ENCODE measurements at places on chromosomes 1 and 21. TPM values are rescaled to one million over a fixed set of nuclear protein-coding genes. Genes with fewer than 3 reads are reported as not detected.
A peak's percentile ranks its signal among the peaks of the same experiment; 100 is the strongest.

IFNGR2 gene
- 37.8 TPM for total RNA-seq

CYP4A22 gene
- not detected for total RNA-seq

TMEM183A gene
- 119 TPM for total RNA-seq

DNA sequence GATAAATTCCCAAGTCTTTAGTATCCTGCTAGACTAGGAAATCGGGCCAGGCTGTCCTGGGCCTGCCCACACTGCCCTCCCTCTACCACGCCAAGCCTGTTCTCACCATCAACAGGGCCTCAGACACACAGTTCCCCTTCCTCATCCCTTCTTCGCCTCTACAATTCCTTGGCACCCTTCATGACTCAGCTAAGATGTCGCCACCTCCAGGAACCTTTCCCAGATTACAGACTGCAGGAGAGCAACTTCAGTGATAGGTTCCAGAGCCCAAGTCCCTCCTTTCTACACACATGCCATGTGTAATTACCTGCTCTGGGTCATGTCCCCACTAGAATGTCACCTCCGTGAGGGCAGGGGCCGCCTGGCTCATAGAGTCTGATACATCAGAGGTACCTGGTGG lies 3.3 kb downstream of the RIMS3 start:
- no peaks in the 10 kb centered on the region for H3K36me3 ChIP-seq
- H3K27me3 ChIP-seq = no peaks in the 10 kb centered on the region
- no peak for DNase-seq
- no peak overlapping the region for H3K4me3 ChIP-seq
- H3K4me1 ChIP-seq = peaks cover 5% of the 10 kb centered on the region

DNA sequence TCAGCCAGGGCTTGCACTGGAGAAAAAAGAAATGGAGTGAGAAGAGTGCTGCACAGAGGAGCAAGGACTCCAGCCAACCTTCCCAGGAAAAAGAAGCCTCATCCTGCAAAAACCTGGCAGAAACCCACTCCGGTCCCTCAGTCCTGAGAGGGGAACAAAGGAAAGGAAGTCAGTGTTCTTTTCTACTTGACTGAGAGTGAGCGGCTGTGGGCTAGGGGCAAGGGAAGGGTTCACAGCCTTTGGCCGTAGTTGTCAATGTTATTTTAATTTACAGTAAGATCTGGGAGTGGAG lies 8.9 kb upstream of the GOLT1A start:
- DNase-seq = no peak
- H3K36me3 ChIP-seq = peaks cover 21% of the 10 kb centered on the region
- H3K4me3 ChIP-seq = no peak overlapping the region
- H3K27ac ChIP-seq = no peak overlapping the region

DNA sequence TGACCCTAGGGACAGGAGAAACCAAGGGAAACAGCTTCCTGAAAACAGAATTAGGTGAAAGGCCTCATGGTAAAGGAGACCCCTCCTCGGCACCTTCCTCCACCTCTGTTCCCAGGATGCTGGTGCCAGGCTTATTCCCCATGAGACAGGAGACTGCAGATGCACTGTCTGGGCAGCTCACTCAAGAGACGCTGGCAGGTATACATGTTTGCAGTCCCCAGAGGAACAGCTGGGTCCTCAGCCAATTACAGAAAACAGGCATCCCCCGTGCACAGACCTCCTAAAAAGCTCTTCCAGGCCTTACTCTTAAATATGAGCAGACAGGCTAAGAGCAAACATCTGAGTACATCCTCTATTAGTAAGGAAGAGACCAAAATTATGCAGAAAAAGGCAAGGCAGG lies 6.5 kb downstream of the CCSAP start:
- no peaks in the 10 kb centered on the region for H3K36me3 ChIP-seq
- no peaks in the 10 kb centered on the region for H3K27me3 ChIP-seq
- H3K4me1 ChIP-seq = peaks cover 17% of the 10 kb centered on the region
- DNase-seq = no peak
- no peak overlapping the region for H3K27ac ChIP-seq

DNA sequence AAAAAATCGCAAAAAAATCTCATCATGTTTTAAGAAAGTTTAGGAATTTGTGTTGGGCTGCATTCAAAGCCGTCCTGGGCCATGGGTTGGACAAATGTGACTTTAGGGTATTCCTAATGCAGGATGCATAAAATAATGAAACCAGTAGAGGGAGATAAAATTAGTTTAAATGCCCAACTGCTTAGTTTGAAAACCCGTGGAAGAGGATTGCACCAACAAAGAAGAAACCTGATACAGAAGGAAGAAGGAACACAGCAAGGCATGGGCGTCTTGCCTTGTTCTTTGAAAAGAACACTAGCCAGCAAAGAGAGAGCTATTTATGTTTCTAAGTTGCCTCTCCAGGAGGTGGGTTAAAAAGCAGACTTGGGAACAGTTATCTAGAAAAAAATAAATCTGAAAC lies 37.9 kb downstream of the WDR3 start:
- no peak overlapping the region for H3K4me3 ChIP-seq
- no peaks in the 10 kb centered on the region for H3K27me3 ChIP-seq
- H3K36me3 ChIP-seq = no peaks in the 10 kb centered on the region
- peak; percentile 48 for DNase-seq
- H3K27ac ChIP-seq = no peak overlapping the region
- no peaks in the 10 kb centered on the region for H3K4me1 ChIP-seq

Data from PC-3 (cell line).